ENCODE measurements at places on chromosomes 2 and 18. TPM values are rescaled to one million over a fixed set of nuclear protein-coding genes. Genes with fewer than 3 reads are reported as not detected.

DNA sequence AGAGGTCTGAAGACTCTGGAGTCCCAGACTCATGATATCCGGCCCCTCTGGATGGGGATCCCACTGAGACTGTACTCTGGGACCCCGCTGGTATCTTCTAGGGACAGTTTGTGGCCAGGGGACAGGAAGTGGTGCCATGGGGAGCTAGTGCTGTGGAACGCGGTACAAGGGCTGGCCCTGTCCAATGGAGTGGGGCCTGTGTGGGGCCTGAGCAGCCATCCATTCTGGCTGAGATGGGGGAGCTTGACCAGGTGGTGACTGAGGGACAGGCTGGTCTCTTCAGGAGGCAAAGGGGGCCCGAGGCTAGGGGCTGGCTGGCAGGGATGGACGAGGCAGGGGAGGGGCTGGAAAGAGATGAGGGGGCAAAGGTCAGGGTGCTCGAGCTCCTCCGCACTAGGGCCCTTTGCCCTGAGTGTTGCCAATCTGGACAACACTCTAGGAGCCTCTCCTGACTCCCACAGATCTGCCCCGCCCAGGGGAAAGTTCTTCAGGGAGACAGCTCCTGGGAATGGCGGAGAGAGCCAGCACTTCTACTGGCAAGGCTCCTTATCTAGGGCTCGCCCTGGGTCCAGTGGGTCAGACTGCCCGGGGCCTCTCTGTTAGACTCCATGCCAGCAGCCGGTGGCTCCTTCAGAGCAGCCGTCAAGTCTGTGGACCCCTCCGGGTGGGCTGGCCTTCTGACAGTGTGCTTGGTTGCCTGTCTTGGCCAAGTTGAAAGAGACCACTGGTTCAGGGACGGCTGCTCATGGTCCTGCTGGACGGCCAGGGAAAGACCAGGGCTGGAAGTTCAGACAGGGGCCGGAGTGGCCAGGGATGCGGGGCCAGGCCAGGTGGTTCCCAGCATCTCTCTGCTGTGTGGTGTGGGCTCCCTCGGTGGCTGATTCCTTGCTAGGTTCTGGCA, 12.3 kb downstream of the MALL start:
- no peak overlapping the region for H3K27ac ChIP-seq
- peaks cover 3% of the 10 kb centered on the region for H3K4me1 ChIP-seq
- no peak for DNase-seq
- no peak overlapping the region for H3K4me3 ChIP-seq

DNA sequence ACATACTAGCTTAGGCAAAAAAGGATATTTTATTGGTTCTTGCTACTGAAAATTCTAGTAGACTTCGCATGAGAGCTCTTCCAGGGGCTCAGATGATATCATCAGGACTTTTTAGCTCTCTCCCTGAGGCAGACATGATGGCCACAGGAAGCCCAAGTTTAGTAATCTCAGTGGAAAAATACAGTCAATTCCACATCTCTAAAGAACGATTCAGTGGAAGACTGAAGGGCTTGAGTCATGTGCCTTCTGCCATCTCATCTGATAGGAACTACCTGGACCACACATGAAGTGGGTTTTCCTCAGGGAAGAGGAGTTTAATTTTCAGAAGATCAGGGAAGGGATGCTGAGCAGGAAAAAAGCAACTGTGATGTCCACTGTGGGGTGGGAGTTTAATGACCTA, 117.3 kb downstream of the TTC27 start:
- H3K4me1 ChIP-seq = no peaks in the 10 kb centered on the region
- no peaks in the 10 kb centered on the region for H3K27me3 ChIP-seq
- no peak overlapping the region for H3K4me3 ChIP-seq
- H3K27ac ChIP-seq = no peak overlapping the region

GRCh38 chr2:96520697-96521096, 15.5 kb upstream of the NEURL3 start:
- no peak overlapping the region for H3K27ac ChIP-seq
- peaks cover 11% of the 10 kb centered on the region for H3K36me3 ChIP-seq
- H3K4me3 ChIP-seq = no peak overlapping the region
- no peak for DNase-seq
- no peaks in the 10 kb centered on the region for H3K4me1 ChIP-seq

GRCh38 chr2:214730248-214730647, 79.2 kb downstream of the BARD1 start:
- no peak for DNase-seq
- H3K27me3 ChIP-seq = no peaks in the 10 kb centered on the region
- no peak overlapping the region for H3K4me3 ChIP-seq
- peaks cover 45% of the 10 kb centered on the region for H3K36me3 ChIP-seq

- H3K36me3 ChIP-seq = no peaks in the 10 kb centered on the region
- no peaks in the 10 kb centered on the region for H3K27me3 ChIP-seq
- H3K4me1 ChIP-seq = no peaks in the 10 kb centered on the region
Measured at GRCh38 chr2:66824926-66825325, 390.0 kb downstream of the MEIS1 start.

- DNase-seq = no peak
- H3K4me3 ChIP-seq = no peak overlapping the region
- H3K27me3 ChIP-seq = no peaks in the 10 kb centered on the region
- H3K36me3 ChIP-seq = peaks cover 53% of the 10 kb centered on the region
- H3K4me1 ChIP-seq = peaks cover 63% of the 10 kb centered on the region
Measured at GRCh38 chr2:84964406-84965191, 6.4 kb upstream of the KCMF1 start.

GRCh38 chr2:27016801-27017325, 15.9 kb upstream of the TMEM214 start:
- peak; percentile 83 for DNase-seq
- no peak overlapping the region for H3K27ac ChIP-seq
- peaks cover 11% of the 10 kb centered on the region for H3K27me3 ChIP-seq
- no peak overlapping the region for H3K4me3 ChIP-seq
- H3K36me3 ChIP-seq = peaks cover 21% of the 10 kb centered on the region

GRCh38 chr2:54673501-54673998, 49.9 kb upstream of the EML6 start:
- peaks cover 21% of the 10 kb centered on the region for H3K36me3 ChIP-seq
- no peak for DNase-seq
- H3K27me3 ChIP-seq = no peaks in the 10 kb centered on the region
- H3K4me3 ChIP-seq = no peak overlapping the region
- H3K27ac ChIP-seq = no peak overlapping the region

DNA sequence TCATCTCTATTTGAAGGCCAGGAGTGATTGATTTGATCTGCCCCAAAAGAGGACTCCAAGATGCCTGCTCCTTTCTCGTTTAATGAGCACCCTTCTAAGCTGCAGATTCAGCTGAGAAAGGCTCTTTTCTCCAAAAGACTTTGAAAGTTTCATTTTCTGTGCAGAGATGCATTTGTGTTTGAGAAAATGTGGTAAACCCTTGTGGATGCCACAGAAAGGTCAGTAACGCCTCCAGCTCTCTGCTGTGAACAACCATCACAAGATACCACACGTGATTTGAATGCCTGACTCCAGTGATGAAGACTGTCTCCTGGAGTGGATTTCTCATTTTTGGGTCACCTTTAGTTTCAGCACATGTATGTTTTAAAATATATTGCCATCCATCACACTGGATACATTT, 35.0 kb upstream of the CCDC85A start:
- no peak for DNase-seq
- peaks cover 11% of the 10 kb centered on the region for H3K36me3 ChIP-seq
- no peaks in the 10 kb centered on the region for H3K4me1 ChIP-seq
- no peak overlapping the region for H3K4me3 ChIP-seq
- H3K27ac ChIP-seq = no peak overlapping the region

DNA sequence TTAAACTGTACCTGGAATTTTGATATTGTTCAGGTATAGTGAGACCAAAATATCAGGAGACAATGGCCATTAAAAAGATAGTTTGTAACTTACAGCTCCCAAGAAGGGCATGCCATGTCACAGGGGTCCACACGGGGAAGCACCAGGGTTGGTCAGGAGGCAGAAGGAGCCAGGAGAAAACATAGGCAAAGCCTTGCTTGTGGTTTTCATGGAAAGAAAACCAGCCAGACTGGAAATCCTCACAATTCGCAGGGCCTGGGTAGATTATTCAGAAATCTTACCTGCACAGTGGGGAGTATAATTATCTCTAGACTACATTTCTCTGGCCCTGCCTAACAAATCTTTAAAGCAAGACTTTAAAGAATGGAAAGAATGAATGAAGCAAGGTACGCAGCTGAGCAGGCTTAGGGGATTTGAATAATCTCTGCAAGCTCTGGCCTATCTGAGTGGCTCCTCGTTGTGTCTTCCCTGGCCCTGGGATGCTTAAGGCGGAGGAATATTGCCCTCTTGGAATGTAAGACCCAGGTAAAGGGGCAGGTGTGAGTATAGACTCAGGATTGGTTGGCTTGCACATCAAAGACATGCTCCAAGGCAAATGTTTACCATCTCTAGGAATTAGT, 66.9 kb upstream of the CDC42EP3 start:
- H3K27me3 ChIP-seq = no peaks in the 10 kb centered on the region
- DNase-seq = no peak
- no peaks in the 10 kb centered on the region for H3K36me3 ChIP-seq

MAP3K19 gene
- not detected for total RNA-seq

HNRNPA3 gene
- 406 TPM for total RNA-seq

KRTCAP3 gene
- total RNA-seq = 41.9 TPM

GALNT3 gene
- 20.5 TPM for total RNA-seq

CCDC85A gene
- 0.22 TPM for total RNA-seq
